ENCODE measurements at places on chromosomes 4 and X. TPM values are rescaled to one million over a fixed set of nuclear protein-coding genes. Genes with fewer than 3 reads are reported as not detected.

- DNase-seq = no peak
- peaks cover 30% of the 10 kb centered on the region for H3K4me1 ChIP-seq
- H3K4me3 ChIP-seq = no peak overlapping the region
- no peak overlapping the region for H3K27ac ChIP-seq
- no peaks in the 10 kb centered on the region for H3K36me3 ChIP-seq
Observed at GRCh38 chr4:92307866-92308265, 4.1 kb downstream of the GRID2 start.

GRCh38 chr4:56874923-56875322, 32.8 kb upstream of the REST start:
- DNase-seq = no peak
- no peak overlapping the region for H3K27ac ChIP-seq
- peaks cover 5% of the 10 kb centered on the region for H3K4me1 ChIP-seq
- H3K36me3 ChIP-seq = no peaks in the 10 kb centered on the region

DNA sequence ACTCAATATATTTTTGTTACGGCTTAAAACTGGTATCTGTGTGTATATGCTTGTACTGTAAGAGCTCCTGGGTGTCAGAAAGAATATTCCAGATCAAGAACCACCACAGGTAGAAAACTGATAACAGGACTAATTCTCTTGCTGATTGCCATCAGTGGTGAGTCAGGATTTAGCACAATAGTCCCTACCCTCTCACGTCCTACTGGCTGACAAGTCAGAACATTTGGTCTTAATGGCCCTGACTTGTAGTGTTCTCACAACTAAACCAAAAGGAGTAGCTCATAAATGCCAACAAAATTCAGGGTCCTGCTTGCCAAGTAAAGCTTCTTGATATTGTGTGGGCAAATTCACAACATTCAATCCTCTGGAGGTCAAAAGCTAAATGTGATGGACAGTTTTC, 105.2 kb upstream of the MAB21L2 start:
- no peaks in the 10 kb centered on the region for H3K27me3 ChIP-seq
- no peaks in the 10 kb centered on the region for H3K36me3 ChIP-seq
- no peak for DNase-seq
- no peak overlapping the region for H3K4me3 ChIP-seq
- H3K27ac ChIP-seq = no peak overlapping the region

XK gene
- total RNA-seq = 11.9 TPM

SPACA5 gene
- not detected for total RNA-seq

DNA sequence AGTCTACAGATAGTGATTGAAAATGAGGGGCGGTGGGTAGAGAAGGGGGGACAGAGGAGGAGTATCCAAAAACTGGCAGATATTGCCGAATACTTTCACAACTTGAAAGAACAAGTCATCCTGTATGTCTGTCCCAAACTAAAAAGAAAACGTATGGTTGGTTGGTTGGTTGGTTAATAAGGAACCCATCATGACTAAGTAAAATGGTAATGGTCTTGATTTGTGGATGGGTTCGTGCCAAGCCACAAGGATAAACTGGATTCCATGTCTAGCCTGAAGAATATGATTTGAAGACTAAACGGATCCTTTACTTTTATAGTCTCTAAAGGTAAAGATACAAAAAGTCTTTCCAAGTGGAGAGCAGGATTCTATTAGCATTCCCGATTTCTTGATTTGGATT, 208.4 kb downstream of the DCLK2 start:
- H3K4me1 ChIP-seq = no peaks in the 10 kb centered on the region
- no peaks in the 10 kb centered on the region for H3K27me3 ChIP-seq
- H3K36me3 ChIP-seq = peaks cover 17% of the 10 kb centered on the region
- H3K27ac ChIP-seq = no peak overlapping the region

TLR6 gene
- total RNA-seq = 1.1 TPM

EPGN gene
- total RNA-seq = not detected
